ENCODE measurements at places on chromosomes 11 and 22.

GRCh38 chr11:64719406-64719805, 3.6 kb downstream of the NRXN2 start:
- DNase-seq = no peak

GRCh38 chr11:36352922-36353321, 56.8 kb downstream of the PRR5L start:
- DNase-seq = no peak

- DNase-seq = no peak
Observed at GRCh38 chr11:9293646-9294045, 20.7 kb downstream of the TMEM41B start.

- DNase-seq = no peak
Observed at GRCh38 chr11:122642971-122643370, 12.6 kb upstream of the UBASH3B start.

GRCh38 chr11:20046416-20046815, 113.9 kb downstream of the DBX1 start:
- no peak for DNase-seq

DNA sequence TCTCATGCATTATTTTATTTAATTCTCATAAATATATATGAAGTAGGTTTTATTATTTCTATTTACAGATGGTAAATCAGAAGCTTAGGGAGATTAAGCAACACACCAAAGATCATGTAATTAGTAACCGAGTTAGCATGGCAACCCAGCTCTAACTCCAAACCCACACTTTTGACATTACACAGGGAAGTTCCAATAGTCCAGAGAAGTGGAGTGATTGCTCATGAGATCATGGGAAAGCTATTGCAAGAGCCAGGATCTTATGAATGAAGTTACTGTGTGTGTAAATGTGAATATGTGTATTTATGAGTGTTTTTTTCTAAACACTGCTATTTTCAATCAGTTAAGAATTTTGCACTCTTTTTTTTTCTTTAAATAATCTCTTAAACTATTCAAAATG, 225.8 kb upstream of the KIRREL3 start:
- DNase-seq = no peak

GRCh38 chr22:16955678-16956210, 52.3 kb downstream of the GAB4 start:
- no peak for DNase-seq

DNA sequence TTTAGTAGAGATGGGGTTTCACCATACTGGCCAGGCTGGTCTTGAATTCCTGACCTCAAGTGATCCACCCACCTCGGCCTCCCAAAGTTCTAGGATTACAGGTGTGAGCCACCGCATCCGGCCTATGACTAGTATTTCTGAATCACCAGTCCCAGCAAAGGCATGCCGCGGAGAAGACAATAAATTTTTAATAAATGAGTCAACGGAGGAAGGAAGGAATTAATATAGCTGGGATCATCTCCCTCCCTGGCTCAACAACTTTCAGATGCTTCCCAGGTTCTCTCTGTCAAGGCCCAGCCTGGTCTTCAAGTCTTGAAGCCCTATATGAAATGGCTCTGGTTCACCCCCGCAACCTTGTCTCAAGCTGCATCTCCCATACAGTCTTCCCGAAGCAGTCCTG, 45.7 kb downstream of the CYTH4 start:
- DNase-seq = no peak

DNA sequence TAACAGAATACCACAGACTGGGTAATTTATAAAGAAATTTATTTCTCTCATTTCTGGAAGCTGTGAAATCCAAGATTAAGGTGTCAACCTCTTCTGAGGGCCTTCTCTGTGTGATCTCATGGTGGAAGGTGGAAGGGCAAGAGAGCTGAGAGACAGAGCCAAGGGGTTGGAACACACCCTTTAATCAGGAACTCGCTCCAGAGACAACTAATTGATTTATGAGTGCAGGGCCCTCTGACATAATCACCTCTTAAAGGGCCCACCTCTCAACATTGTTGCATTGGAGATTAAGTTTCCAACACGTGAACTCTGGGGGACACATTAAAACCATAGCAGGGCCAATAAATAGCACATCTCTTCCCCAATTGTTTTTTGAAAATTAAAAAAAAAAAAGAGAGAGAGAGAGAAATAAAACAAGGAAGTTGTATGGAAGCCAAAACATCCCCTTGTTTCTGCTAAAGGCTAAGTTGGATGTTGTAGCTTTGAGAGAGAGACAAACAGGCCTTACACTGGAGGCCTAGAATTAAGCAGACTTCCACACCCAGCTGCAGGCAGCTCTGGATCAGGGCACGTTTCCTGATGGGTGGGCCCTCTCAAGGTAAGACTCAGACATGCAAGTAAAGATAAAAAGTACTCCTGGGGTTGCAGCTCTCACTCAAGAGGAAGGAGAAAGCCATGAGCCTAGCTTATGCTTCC, 64.1 kb upstream of the BIRC3 start:
- no peak for DNase-seq

- no peak for DNase-seq
Observed at GRCh38 chr22:30002861-30003486, 77.3 kb upstream of the HORMAD2 start.

DNA sequence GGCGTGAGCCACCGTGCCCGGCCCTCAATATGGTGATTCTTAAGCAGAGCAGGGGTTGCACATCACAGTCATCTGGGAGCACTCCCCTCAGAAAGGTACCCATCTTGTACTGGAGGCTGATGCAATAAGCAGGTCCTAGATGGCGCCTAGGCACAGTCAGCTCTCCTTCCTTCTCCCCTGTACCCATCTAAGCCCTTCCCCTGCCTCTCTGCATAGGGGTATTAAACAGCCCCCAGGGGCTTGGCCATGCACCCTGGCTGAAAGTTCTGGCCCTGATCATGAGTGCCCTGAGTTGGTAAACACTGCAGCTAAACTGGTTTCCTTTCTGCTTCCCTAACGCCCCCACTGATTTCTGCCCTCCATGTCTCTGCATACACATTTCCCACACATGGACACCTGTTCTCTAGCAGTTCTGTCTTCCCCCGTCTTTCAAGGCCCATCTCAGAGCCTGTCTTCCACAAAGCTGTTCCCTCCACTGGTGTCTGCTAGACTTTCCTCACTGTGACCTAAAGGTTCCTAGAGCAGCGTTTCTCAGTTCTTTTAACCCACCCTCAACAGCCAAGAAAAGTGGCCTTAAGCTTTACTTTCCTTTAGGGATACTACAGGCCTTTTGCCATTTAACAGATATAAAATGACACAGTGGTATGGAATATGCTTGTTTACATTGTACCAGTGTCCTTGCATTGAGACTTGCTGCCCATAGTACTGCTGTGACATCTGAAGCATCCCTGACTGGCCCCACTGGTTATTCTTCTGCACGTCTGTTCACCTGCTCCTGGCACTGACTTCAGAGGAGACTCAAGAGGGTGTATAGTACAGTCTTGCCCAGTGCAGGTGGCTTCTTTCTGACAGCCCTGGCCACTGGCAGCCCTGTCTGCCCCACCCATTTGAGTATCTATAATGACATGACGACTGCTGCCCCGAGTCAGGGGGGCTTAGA, 15.6 kb downstream of the UBE2L3 start:
- DNase-seq = no peak

GRCh38 chr11:1793081-1793480, 29.4 kb upstream of the CTSD start:
- no peak for DNase-seq

DNA sequence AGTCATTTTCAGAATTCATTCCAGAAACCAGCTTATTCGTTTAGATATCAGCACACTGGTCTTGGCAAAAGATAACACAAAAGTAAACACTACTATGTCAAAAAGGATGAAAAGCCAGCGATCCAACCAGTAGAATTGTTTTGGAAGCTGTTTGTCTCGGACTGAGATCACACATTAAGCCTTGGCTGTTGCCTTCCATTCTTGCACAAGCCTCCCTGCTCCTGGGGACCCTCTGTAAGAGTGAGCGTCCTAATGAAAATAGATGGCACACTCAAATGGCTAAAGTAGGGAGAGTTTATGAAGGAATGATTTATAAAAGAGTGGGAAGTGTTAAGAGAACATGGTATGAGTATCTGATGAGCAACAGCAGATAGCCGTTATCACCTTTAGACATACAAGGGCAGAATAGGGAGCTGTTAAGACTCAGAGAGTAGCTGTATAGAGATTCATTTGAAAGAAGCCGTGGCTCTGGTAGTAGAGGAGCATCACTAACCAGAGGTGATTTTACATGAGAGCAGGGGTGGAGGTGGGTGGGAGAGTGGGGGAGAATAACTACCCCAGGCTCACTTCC, 25.2 kb downstream of the PDE3B start:
- DNase-seq = no peak

DNA sequence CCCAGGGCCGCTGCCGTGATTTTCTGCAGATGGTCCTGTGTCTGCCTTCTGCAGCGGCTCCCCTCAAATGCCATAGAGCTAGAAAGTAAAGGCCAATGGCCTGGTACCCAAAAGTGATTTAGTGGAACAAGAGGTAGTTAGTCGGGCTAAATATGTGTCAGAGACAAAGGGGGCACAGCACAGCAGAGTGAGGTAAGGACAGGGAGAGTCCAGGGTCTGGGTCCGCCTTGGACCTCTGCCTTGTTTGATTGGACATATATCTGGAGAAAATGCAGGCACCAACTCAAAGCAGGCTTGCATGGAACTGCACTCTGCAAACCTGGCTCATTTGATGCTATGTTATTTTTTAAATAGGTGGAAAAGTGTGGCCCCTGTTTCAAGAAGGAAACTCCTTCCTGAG, 249.6 kb upstream of the B3GAT1 start:
- no peak for DNase-seq

GRCh38 chr11:34787895-34788294, 128.3 kb downstream of the APIP start:
- DNase-seq = no peak

DNA sequence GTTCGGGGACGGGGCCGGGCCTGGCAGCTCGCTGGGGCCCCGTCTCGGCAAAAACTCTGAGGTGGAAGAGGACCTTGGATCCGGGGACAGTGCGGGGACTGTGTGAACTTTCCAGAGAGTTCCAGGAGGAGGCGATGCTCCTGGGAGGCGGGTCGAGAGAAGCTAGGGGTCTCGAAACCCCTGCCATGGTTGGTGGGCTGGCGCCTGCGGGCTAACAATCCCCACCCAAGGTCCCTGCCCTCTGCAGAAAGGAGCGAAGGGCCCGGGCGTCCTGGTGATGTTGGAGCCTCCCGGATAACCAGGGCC, 4.7 kb upstream of the GRK2 start:
- no peak for DNase-seq

- DNase-seq = no peak
Observed at GRCh38 chr22:46482056-46482675, 55.3 kb downstream of the CELSR1 start.
